RWPE1 (cell line): ENCODE measurements at places on chromosomes 13 and 19.

DNA sequence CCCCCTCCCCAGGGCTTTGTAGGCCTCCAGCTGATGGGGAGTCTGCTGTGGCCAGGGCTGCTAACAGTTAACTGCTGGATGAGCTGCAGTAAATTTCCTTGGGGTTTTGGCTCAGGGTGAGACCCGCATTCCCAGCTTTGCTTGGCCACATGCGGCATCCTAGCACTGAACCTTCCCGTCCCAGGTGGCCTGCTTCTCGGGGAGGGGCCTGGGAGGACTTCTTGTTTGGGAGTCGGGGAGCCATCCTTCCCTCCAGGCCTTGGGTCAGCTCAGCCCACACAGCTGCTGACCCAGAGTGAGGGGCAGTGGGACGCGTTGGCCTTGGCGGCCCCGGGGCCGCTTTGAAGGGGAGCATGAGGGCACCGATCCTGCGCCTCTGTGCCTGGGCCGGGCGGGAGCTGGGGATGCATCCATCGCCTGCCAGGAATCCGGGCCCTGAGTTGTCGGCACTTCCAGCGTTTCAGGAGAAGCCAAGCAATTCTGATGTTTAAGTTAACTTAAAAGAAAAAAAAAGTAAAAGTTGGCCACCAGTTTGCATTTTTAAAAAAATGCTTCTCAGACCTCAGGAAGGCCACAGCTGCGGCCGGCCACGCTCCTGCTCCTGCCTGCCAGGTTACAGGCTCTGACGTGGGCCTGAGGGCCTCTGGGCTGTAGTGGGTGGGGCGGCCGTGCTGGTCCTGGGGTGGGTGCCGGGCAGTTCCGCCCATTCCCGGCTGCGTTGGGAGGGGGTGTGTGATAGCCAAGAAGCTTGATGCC is 27.7 kb downstream of the CRTC1 start:
- no peak for DNase-seq

DNA sequence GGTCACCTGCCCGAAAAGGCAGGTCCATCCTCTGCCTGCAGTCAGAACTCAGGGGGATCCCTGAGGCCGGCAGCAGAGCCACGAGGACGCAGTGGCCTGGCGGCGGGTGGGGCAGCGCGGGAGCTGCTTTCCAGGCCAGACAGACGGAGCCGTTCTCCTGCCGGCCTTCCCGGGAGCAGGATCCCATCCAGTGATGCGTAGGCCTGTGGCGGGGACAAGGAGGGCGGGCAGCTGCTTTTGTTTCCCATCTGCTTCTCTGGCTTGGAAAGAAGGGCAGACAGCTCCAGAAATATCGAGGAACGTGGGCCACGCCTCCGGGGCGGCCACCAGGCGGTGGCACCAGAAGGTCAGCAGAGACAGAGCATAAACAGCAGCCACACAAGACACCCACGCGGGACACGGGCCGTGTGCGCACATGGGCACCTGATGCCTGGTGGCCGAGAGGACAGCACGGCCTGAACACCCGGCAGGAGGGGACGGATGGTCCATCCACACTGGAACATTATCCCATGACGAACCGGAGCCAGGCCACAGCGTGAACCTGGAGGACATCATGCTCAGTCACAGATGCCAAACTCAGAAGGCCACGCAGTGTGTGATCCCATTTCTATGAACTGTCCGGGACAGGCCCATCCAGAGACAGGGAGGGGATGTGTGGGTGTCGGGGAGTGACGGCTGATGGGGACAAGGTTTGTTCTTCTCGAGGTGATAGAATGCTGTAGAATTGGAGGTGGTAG is 13.9 kb upstream of the MKNK2 start:
- DNase-seq, result no peak

DNA sequence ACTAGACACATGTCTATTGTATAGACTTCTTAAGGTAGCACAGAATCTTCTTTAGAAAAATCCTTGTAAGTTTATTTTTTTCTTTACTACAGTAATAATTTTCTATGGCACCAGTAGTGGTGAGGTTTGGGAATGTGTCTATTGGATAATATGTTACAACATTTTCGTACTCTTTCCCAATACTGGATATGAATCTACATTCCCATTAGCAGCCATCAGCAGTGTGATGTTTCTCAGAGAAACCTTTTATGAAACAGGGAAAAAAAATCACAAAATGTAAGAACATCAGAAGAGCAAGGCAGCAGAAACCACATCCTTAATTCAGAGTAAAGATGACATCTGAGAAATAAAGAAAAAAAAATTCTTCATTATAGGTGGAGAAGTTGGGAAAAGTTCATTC is 83.3 kb downstream of the POSTN start:
- DNase-seq, result no peak

DNA sequence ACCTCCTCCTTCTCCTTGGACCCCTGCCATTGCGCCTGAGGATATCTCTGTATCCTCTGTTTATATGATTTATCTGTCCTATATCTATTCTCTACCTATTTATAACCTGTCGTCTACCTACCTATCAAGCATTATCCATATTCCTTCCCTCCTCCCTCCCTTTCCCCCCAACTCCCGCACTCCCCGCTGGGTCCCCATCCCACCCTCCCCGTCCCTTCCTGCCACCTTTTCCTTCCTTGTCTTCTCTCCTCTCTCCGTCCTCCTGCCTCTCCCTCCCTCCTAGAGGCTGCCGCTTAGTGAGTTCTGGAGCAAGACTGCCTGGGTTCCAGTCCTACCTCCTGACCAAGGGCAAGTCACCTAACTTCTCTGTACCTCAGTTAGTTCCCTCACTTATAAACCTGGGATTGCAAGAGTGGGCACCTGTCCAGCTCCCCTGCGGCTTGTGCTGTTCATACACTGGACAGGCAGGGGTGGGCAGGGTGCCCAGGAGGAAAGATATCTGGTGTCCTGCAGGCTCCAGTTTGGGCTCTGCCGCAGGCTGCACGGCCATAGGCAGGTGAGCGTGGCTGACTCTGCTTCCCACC is 16.1 kb downstream of the TTYH1 start:
- DNase-seq, result no peak

GRCh38 chr19:50252111-50252886 is 48.9 kb downstream of the MYH14 start:
- no peak for DNase-seq

- no peak for DNase-seq
Observed at GRCh38 chr13:63420685-63421084, 2005.0 kb upstream of the PCDH20 start.

- DNase-seq, result no peak
Observed at GRCh38 chr13:21567714-21568113, 36.3 kb downstream of the MICU2 start.

DNA sequence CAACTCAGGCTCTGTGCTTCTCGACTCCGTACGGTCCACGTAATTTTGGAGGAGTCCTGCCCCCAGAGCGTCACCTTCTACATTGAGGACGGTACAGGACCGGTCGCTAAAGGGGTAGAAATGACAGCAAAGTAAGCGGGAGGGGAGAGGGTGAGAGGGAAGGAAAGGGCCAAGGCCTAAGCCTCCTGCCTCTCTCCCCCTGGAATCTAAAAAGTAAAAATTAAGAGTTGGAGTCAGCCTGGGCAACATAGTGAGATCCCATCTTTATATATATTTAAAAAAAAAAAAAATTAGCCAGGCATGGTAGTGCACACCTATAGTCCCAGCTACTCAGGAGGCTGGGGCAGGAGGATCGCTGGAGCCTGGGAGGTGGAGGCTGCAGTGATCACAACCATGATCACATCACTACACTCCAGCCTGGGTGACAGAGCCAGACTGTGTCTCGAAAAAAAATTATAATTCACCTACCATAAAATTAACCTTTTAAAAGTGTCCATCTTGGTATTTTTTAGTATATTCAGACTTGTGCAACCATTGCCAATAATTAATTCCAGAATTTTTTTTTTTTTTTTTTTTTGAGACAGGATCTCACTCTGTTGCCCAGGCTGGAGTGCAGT is 12.6 kb downstream of the SLC1A5 start:
- DNase-seq, result no peak

- no peak for DNase-seq
Observed at GRCh38 chr13:95642999-95643398, 1.5 kb downstream of the DZIP1 start.

GRCh38 chr13:73268306-73268705 is 209.5 kb downstream of the KLF5 start:
- peak; percentile 77 for DNase-seq

DNA sequence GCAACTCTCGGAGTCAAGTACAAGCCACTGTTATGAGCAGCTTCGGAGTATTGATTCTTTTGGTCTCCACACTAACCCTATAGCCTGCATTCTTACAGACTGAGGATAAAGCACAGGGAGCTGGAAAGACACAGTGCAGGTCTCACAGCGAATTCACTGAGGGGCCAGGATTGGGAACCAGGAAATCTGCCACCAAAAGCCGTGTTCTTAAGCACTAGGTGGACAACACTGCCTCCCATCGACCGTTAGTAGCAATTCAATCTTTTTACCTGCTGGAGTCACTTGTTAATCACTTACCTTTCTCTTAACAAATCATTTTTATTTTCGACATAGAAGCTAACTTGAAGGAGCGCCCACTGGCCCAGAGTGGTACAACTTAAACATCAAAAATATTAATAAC is 6.3 kb downstream of the PMIS2 start:
- DNase-seq, result no peak

- no peak for DNase-seq
Observed at GRCh38 chr19:1845642-1846041, 2.6 kb downstream of the REXO1 start.

- peak; percentile 29 for DNase-seq
Observed at GRCh38 chr13:52599848-52600603, 42.2 kb upstream of the HNRNPA1L2 start.

DNA sequence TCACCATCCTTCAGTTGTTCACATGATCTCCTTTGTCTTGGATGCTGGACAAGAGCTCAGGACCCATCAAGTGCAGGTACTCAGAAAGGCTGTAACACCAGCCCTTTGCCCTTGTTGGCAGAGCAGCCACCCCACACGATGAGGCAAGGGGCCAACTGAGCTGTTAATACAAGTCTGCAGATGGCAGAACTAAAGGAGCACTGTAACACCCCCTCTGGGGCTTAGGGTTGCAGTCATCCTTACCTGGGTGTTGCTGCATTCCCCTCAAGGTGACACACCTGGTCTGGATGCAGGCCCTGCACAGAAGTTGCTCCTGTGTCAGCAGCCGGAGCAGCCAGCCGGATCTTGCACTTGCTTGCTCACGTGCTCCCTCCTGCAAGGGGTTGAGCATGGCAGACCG is 52.0 kb downstream of the STARD13 start:
- DNase-seq, result no peak

DNA sequence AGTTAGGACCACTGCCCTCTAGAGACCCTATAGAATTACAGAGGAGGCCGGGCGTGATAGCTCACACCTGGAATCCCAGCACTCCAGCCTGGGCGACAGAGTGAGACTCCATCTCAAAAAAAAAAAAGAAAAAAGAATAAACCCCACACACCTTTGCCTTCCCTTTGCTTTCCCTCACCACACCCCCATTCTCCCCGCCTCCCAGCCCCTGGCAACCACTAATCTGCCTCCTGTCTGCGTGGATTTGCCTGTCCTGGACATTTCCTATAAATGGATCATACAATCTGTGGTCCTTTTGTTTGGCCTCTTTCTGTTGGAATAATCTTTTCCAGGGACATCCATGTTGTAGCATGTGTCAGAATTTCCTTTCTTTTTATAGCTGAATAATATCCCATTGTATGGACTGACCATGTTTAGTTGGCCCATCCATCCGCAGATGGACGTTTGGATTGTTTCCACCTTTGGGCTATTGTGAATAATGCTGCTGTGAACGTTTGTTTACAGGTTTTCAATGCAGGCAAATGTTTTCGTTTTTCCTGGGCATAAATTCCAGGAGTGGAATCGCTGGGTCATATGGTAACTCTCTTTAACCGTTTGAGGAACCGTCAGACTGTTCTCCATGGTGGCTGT is 15.3 kb downstream of the NACC1 start:
- DNase-seq, result no peak

GRCh38 chr13:101640788-101641400 is 188.4 kb downstream of the ITGBL1 start:
- DNase-seq, result peak; percentile 72

DNA sequence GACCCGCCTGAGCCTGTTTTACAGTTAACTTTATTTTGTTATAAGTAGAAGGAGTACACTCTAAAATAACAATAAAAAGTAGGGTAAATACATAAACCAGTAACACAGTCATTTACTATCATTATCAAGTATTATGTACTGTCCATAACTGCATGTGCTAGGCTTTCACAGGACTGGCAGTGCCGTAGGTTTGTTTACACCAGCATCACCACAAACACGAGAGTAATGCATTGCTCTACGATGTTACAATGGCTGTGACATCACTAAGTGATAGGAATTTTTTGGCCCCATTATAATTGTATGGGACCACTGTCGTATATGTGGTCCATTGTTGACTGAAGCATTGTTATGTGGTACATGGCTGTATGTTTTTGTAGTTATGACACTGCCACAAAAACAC is 41.3 kb upstream of the SLC7A9 start:
- no peak for DNase-seq

- no peak for DNase-seq
Observed at GRCh38 chr13:111514610-111515306, 194.3 kb downstream of the TEX29 start.

DNA sequence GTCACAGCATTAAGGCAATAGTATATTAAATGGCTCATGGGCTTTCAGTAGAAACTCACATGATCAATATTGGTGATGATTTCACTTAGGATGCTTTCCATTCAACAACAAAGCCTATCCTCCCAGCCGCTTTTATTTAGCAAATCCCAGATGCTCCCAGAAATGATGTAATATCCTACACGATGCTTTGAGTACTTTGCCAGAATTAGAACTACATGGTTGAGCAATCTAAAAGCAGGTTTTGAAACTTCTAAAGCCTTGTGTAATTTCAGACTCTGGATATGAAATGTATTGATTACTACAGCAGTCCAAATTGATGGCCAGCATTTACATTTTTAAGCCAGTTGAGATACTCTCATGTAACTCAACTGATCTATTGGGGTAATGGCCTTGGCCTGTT is 13.6 kb downstream of the DLEU7 start:
- DNase-seq, result no peak

- DNase-seq, result no peak
Observed at GRCh38 chr19:2813235-2814160, 6.2 kb upstream of the ZNF554 start.

- DNase-seq, result no peak
Observed at GRCh38 chr13:85700906-85701305, 98.3 kb downstream of the SLITRK6 start.

DNA sequence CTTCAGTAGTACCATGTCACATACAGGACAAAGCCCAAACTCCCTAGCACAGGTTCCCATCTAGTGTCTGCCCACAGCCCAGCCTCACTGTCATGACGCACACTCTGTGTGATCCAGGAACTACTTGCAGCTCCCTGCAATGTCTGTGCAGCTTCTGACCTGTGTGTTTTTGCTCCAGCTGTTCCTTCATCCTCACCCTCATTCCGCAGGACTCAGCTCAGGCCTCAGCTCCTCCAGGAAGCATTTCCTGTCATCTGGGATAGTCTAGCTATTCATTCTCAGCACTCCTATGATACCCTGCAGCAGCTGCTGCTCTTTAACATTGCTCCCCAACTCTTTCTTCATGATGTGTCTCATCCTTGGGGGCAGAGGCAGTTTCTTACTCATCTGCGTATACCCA is 56.1 kb downstream of the ENOX1 start:
- DNase-seq, result no peak
